ENCODE measurements at places on chromosomes 7 and 10.
A peak's percentile ranks its signal among the peaks of the same experiment; 100 is the strongest.

- no peak for DNase-seq
Observed at GRCh38 chr7:89332026-89332425, 536.5 kb upstream of the TEX47 start.

DNA sequence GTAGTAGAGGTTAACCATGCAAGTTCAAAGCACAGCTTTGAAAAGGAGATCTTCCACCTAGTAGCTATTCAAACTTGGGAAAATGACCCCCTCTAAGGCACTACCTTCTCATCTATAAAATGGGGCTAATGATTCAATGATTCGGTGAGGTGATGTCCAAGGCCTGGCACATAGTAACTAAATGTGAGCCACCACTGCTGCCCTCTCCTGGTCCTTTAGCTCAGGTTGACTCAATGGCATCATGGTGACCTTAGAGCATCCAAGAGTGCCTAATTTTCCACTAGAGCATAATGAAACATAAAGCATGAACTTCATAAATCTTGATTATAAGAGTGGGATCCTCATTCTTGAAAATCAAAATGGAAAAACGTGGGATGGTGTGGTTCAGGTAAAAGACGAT is 16.3 kb upstream of the PLCE1 start:
- DNase-seq: no peak

DNA sequence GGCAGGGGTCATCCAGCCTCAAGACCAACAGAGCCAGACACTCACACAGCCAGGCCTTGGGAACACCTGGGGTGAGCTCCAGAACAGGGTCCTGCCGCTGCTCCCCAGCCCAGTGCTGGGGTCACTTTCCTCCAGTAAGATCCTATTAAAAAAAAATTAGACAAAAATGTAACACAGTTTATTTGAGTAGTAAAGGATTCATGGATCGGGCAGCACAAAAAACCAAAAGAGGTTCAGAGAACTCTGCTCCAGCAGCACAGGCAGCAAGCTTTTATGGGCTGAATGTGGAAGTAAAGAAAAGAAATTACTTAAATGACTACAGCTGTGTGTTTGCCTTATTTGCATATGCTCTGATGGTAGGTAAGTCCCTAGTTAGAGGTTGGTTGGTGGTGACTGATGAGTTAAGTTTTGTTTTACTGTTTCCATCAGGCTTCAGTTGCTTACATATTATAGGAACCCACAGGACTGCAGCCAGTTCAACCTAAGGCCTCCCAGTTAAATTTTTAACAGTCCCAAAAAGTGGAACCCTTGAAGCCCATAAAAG is 80.5 kb upstream of the FGFR2 start:
- no peak for DNase-seq

DNA sequence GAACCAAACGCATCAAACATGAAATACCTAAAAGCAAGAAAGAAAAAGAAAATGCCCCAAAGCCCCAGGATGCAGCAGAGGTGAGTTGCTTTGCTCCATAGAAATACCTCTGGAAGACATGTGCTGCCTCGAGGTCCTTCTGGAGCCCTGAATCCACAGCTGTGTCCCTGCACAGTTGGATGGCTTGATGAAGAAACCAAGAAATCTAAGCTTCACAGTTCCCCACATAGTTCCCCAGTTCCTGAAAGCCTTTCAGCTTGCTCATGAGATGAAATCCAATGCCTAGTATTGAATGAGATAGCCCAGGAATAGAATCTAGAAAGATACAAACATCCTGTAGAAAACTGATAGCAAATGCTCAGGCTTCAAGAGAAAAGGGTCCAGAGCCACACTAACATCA is 182.8 kb downstream of the RTKN2 start:
- peak; percentile 41 for DNase-seq

DNA sequence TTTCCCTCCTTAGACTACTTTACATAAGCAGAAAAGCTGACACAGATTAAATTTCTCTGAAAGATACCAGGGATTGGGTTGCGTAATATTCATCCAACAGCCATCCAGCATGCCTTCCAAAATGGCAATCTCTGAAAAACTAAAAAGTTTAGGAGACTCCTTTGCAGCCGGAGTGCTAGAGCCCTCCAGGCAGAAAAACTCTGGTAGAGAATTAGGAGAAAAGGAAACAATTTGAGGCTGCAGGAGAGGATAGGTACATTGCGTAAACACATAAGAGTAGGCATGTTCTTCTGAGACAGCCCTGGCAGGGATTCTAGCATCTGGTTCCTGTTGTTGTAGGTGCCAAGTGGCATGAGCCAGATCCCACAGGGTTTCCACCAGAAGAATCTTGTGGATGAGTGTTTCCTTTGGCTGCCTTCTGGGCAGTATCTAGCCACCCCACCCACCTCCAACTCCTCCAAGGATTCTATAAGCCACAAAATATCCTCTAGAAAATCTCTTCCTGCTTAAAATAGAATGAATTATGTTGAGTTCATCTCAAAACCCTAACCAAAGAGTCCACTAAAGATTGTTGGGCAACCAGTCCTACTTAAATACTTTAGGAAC is 402.4 kb downstream of the HGF start:
- DNase-seq: no peak
